ENCODE measurements at places on chromosomes 2 and 18.

DNA sequence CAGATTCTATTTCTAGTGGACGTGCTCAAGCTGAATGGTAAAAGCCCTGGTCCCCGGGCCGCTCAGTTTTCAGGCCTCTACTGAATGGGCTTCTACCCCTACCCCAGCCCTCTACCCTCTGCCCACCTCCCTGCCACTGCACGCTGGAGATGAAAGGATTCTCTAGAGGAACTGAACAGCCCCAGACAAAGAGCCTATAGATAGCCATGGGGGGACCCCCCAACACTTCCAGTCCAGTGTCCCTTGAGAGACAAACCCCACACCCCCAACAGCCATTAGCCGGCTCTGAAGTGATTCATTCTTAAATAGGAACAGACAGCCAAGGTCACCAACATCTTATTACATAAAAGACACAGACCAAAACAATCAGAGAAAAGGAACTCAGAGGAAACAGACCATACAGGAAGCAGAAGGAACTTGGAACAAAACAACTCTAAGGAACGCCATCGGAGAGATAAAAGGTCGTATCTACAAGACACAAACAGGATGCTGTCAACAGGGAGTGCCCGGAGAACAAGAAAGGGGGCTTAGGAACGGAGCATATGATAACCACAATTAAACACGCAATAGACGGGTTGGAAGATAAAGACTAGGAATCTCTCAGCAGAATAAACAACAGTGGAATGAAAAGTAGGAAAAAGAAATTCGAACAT, 23.5 kb downstream of the TMEM37 start:
- no peak for DNase-seq

DNA sequence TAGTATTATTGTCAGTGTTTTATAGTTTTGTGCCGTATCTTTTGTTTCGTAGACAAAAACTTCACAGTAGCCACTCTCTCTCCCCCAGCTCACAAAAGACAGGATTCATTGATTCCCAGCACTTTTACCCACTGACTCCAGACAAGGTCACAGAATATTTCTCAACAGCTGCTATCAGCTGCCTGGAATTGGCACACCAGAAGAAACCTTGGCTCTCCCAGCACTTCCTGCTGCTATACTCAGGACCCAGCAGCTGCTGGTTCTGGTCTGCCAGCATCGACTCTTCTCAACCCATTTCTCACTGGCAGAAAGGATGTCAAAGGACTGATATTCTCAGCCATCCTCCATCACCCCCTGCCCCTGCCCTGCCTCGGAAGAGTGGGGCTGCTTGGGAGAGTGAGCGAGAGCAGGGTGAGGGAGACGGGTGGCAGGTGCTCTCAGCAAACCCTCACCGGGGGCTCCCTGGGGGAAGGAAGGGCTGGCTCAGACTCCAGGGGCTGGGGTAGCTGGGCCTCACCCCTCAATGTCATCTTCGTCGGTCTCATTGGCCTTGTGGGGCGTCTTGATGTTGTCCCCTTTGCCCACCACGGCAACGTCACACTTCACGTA, 6.1 kb upstream of the OTOF start:
- DNase-seq: no peak

- no peak for DNase-seq
These were observed 473.9 kb upstream of the CDH2 start for GRCh38 chr18:28650860-28651259.

DNA sequence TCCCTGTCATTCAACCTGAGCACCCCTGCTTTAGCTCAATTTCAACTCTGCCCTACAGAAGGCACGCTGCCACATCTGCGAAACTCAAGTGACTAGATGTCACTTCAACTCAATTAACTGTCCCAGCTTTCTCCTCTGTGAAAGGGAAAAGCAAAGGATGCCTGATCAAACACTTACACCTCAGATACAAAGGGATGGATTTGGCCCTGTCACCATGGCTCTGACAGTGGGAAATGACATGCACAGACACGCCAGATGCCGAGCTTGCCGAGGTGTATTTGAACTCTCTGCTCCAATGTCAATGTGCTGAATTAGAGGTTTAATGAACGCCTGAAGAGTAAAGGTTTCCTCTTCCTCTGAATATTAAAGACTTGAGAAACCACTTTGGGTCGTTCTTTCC, 481.1 kb downstream of the CBLN2 start:
- DNase-seq: no peak

DNA sequence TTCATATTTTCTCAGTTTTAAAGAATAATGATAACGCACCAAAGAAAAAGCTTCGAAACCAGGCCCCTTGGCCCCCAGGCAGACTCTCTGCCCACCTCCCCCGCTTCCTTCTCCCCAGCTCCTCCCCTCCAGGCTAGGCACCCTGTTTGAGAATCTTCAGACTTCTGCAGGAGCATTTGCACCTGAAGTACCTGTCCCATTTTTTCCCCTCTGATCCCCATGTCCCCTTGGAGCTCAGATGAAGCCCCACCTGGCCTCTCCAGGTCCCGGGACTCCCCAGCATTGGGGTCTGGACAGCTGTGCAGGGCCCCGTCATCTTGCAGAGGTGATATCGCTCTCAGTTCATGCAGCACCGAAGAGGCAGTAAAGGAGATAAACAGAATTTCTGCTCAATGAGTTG, 35.5 kb upstream of the KLHL29 start:
- no peak for DNase-seq

DNA sequence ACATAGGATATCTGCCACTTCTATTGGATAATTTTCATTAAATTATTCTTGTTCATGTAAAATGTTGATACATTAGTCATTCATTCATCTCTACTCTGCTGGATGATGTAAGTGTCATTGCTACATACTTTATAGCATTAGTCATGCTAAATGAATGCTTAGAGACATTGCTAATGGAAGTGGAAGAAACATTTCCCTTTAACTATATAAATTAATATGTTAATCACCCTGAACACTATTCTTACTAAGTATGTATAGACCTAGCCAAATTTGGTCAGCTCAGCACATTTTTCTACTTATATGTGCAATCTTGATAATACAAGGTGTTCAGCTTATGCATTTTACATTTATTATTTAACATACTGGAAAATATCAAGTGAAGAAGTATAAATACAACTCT, 160.2 kb downstream of the DPP4 start:
- DNase-seq: no peak

DNA sequence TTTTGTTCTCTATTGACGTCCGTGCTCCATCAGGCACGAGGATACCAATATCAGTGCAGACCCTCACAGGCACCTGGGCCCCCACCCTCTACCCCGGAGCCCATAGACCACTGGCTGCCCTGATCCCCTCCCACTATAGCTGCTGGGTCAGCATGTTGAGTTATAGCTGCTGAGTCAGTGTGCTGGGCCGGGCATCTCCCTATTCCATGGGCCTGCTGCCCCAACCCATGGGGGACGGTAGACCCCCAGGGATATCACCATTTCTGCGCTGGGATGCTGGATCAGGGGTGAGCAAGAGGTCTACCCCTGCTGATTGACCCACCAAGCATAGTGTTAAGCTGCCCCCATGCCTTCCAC, 100.1 kb upstream of the ST3GAL5 start:
- DNase-seq: no peak

- no peak for DNase-seq
These were observed 9.4 kb upstream of the GNLY start for GRCh38 chr2:85684806-85685205.

GRCh38 chr2:46806526-46806925, 109.1 kb downstream of the MCFD2 start:
- no peak for DNase-seq

All from NCI-H2171 treated with DMSO at 0.1 percent for 48 hours (cell line).